Eye (tissue), 1 donor: ENCODE measurements at places on chromosomes 13 and 19.

DNA sequence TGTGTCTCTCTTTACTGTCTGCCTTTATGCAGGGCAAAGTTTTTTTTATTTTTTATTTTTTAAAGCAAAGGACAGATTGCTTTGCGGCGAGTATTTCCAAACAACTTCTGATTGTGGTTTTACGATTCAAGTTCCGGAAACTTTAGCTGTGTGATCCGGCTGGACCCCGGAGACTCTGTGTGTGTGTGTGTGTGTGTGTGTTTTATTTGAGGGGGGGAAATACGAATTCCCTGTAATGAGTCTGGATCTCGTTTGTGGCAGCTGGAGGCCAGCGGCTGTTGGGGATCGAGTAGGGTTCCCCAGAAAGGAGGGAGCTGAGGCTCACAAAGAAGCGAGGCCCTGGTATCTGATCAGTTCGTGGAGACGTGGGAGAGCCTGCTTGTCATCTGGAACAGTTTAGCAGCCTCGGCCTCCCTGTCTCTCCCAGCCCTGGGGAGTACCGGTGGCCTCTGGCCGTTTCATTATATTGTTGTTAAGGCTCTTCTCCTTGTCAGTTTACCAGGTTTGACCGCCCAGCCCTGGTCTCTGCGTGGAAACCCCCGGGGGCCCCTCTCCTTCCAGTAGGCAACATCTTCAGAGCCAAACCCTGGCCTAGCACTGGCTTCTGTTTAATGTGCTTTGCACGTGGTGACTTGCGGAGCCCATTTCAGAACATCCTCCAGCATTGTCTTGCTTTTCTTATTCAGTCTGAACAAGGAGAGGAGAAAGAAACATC, 1.3 kb downstream of the FARP1 start:
- DNase-seq, result peak; percentile 79

DNA sequence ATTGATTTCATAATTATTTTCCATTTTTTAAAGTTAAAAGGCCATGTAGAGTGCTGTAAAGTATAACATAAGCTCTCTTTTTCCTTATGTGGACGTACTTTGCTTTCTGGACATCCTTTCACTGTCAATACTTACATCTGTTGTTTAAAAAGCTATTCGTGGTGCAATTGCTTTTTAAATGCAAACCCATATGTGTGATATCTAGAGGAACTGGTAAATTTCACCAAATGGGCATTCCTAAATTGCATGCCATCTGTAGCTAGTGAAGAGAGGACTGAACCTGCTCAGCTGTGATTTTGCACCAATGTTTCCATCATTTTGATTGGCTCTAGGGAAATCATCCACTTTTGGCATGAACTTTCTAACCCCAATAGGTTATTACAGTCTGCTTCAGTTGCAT, 129.4 kb downstream of the PCDH17 start:
- no peak for DNase-seq

GRCh38 chr13:111946214-111946613, 120.7 kb upstream of the SOX1 start:
- DNase-seq, result no peak

DNA sequence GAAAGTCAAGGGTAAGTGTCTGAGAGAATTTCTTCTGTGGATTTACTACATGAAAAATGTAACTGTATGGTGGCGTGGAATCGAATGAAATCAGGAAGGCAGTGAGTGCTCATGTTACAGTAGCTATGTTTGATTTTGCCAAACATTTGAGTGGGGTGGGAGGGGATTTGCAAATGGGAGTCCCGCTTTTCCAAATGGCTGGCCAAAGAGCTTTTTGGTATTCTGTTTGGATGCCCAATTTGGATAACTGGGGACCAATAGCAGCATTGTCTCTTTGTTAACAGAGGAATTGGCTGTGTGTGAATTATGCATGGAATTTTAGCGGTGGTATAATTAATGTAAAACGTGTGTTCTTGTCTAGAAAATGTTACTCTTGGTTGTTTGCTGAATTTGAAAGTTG, 17.8 kb downstream of the HNRNPM start:
- no peak for DNase-seq

DNA sequence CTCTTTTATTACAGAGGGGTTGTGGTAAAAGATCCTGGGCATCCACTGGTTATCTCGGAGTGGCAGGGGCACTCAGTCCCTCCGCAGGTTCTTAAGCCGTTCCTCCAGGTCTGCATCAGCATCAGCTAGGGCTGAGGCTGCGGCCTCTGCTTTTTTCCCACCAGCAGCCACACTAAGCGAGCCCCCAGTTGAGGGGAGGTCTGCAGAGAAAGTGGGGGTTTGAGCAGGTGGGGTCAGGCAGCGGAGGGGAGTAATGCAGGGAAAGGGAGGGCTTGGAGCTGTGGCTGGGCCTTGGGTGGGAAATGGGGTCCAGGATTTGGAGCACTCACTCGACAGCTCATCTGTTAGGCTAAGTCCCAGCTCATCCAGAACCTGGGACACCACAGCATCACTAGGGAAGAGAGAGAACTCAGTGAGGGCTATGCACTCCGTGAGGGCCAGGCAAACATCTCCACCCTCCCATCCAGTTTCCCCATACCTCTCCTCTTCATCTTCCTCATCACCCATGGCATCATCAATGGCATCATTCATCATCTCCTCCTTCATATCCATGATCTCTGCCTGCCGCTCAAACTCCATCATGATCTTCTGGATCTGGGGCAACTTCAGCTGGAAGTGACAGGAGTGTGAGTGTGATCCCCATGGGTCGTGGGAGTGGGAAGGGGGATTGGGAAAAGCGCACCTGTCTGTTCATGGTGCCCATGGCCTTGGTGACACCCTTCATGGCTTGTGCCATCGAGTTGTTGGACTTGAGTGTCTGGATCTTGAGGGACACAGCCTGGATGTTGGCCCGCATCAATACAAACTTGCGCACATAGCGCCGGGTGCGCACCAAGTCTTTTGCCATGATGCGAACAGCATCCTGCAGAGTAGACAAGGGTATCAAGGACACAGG, 3.1 kb downstream of the CHMP2A start:
- no peak for DNase-seq

- no peak for DNase-seq
These were observed 574.1 kb downstream of the LMO7 start for GRCh38 chr13:76210262-76210661.

- no peak for DNase-seq
These were observed 3.1 kb upstream of the TNFSF13B start for GRCh38 chr13:108266321-108266990.

- DNase-seq, result peak; percentile 66
These were observed 849 bp downstream of the GAS6 start for GRCh38 chr13:113862931-113863523.

DNA sequence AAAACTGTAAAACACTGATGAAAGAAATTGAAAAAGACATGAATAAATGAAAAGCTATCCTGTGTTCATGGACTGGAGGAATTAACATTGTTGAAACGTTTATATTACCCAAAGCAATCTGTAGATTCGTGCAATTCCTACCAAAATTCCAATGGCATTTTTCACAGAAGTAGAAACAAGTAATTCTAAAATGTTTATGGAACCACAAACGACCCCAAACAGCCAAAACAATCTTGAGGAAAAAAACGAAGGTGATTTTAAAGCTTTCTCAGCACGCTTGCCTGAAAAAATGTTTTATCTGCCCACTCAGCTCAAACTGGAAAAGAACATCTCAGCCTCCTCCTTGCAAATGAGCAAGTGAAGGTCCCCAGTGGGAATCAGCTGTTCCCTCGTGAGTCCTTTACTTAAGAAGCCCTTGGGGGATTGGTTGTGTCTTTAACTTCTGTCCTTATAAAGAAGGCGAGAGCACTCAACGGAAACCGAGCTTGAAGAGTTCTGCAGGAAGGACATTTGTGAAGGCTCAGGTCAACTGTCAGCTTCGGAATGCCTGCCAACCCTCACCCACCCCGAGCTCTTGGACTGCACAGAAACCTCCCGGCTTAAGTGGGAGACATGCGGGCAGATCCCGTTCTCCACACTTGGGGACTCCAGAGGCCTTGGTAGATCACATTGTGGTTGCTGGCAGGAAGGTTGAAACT, 256.0 kb upstream of the IRS2 start:
- no peak for DNase-seq

- DNase-seq, result peak; percentile 93
These were observed 1.9 kb downstream of the CNN2 start for GRCh38 chr19:1028062-1028926.

DNA sequence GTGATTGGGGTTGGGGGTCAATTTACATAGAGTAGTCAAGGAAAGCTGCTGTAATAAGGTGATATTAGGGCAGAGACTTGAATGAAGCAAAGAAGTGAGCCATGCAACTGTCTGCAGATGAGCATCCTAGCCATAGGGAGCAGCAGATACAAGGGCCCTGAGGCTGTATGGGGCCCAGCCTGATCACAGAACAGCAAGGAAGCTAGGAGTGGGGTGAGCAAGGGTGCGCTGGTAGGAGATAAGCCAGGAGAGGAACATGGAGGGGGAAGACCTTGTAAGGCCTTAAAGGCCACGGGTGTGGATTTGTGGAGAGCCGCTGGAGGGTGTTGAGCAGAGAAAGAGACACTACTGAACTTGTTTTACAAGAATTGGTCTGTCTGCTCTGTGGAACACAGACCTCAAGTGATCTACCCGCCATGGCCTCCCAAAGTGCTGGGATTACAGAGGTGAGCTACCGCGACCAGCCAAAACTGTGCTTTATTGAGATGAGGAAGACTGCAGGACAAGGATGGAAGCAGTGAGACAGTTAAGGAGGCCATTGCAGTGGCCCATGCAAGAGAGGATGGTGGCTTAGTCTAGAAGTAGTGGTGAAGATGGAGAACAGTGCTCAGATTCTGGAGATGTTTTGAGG, 93.0 kb downstream of the ZAR1L start:
- no peak for DNase-seq

DNA sequence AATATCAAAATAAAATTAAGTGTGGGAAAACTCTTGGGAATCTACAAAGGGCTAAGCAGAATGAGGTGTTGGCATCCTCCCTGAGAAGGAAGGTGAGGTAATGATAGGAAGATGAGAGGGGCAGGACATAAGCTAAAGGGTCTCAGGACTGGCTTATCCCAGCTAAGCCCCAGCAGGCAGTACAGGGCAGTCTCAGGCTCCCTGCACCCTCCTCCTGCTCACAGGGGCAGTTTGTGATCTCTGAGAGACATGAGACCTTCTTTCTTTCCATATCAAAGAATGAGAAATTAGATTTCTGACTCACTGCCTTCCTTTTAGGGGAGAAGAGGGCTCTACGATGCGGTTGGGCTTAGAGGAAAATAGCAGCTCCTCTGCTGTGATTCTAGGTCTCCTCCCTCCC, 571.0 kb downstream of the IRS2 start:
- DNase-seq, result no peak

GRCh38 chr19:48102870-48103751, 7.5 kb downstream of the PLA2G4C start:
- DNase-seq, result peak; percentile 53

DNA sequence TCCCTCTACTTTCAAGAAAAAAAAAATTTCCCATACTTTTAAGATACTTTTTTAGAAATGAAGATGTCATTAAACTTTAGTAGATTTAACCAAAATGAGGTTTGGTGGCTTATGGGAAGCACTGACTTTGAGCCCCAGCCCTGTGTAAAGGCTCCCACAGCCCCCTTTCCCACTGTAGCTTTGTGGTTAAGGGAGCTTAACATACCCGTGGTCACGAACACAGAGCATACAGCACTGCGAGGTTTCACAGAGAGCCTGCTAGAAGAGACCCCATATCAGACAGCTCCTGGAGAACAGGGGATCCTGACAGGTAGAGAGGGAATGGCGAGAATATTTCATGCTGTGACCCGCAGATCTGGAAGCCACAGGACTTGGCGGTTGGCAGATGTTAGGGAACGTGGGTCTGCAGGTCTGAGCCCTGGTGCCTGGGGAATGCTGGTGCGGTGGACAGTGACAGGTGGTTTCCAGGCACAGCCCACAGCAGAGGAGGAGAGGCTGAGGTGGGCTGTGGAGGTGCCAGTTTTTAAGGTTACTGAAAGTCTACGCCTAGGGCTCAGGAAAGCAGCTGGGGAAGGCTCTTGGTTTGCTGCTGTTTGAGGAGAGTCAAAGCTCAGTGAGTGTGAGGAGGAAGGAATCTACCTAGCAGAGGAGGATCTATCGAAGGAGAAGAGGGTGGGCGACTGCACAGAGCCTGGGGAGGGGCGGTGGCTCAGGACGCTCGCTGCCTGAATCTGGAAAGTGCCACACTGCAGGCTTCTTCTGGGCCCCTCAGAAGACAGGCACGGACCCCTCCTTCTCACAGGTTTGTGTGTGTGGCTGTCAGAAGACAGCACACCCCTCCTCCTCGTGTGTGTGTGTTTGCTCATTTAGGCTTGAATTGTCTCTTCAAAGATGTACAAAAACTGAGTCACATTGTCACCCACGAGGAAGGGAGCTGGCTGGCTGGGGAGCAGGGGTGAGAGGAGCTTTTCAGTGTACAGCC, 49.9 kb downstream of the SLC7A9 start:
- DNase-seq, result no peak

GRCh38 chr13:73167028-73167820, 108.4 kb downstream of the KLF5 start:
- no peak for DNase-seq

- DNase-seq, result no peak
These were observed 6.1 kb downstream of the ZNF700 start for GRCh38 chr19:11931051-11931450.

GRCh38 chr19:5705552-5705951, 14.4 kb downstream of the LONP1 start:
- no peak for DNase-seq

DNA sequence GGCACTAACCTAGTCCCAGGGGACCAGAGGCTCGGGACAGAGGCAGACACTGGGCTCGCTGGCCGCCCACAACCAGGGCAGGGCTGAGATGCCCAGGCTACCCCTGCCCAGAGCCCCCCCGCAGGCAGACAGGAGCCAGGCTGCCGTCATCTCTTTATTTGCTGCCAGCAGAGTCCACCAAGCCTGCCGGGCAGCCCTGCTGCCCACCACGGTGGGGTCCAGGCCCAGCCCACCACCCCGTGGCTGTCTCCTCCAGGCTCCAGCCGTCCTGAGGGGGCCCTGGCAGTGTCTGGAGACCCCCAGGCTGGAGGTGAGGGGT, 5.0 kb downstream of the TEKTIP1 start:
- DNase-seq, result no peak

- DNase-seq, result peak; percentile 57
These were observed 8.1 kb downstream of the B3GLCT start for GRCh38 chr13:31207661-31208552.

- no peak for DNase-seq
These were observed 491.2 kb downstream of the GPC5 start for GRCh38 chr13:91889641-91890040.

DNA sequence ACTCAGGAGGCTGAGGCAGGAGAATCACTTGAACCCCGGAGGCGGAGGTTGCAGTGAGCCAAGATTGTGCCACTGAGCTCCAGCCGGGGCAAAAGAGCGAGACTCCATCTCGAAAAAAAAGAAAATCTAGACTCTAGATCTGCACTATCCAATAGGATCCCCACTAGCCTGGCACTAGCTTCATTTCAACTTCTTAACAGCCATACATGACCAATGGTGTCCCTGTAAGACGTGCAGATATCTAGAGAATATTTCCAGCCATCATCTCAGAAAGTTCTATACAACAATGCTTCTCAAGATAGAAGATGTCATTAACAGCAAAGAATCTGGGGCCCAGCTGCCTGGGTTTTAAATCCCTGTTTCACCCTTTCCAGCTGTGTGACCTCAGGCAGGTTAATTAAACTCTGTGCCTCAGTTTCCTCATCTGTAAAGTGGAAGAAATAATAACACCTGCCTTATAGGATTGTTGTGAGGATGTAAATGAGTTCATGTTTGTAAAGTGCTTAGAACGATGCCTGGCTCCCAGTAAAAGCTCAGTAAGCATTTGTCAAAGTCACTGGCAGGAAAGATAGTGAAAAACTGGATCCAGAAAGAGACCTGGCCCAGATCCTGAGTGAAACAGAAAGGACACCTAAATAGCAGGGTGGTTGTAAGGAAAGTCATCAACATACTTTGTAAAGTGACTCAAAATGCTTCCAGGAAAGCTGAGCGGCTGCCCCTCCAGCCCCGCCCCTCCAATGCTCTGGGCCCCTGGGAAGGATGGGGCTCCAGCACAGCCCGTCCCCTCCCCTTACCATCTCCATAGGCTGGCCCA, 13.5 kb downstream of the WIZ start:
- no peak for DNase-seq
